H1 (cell line): ENCODE measurements at places on chromosomes 3 and 15.

DNA sequence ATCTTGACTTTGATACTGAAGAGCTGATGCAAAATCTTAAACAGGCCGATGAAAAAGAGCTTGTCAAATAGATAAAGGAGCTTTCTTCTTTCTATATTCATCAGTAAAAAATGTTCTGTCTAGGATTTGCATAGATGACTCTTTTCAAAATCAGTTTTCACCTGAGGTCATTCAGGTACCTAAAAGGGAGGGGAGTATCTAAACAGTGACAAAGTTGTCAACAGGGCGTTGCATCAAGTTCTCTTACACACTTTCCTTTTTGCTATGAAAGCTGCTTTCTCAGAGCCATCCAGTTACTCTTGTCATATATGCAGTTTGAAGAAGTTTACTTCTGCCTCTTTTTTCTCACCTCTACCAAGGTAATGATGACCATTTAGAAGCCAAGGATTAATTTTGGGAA lies 60.0 kb downstream of the AKAP13 start:
- no peak for DNase-seq

DNA sequence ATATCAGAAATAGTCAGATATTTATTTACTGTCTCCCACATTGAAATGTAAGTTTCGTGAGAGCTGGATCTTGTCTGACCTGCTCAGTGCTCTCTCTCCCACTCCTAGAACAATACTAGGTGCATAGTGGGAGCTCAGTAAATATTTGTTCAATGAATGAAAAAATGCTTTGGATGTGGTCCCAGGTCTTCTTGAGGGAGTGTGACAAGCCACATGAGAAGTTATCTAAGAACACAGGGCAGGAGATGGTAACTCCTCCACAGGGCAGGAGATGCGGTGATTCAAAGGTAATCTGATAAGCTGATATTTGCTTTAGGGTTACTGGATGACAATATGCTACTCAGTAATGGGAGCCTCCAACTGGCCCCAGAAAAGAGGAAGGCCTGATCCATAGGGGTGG lies 25.8 kb upstream of the PLA2G4E start:
- DNase-seq: no peak

DNA sequence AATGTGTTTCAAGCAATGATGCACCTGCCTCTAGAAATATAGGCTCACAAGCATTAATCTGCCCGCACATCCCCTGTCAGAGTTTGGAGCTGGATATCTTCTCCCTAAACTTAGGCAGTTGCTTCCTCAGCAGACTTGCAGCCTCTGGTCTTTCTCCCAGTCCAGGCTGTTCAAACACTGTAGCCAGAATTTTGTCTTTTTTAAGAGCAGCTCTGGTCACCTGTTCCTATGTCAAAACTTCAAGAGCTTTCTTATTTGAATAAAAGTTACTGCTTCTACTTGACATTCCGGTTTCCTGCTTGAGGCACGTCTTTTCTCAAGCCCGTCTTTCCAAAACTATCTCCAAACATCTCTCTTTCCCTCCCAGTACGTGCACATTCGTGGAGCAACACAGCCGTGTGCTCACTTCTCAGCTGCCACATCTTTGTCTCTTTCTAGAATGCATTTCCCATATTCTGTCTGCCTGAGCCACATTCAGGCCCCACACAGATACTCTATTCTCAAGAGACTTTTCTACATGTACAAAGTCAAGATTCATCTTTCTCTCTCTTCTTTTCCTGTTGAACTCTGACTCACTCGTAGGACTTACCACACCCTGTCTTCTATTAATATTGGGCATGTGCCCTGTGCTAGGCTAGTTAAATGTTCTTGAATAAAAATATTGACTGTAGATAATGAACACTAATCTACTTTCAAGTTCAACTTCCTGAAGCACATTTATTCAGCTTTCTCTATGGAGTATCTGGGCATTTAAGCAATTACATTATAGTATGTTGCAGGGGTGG lies 307.7 kb upstream of the SOX2 start:
- no peak for DNase-seq

GRCh38 chr3:26460985-26461384 lies 161.6 kb upstream of the LRRC3B start:
- no peak for DNase-seq

DNA sequence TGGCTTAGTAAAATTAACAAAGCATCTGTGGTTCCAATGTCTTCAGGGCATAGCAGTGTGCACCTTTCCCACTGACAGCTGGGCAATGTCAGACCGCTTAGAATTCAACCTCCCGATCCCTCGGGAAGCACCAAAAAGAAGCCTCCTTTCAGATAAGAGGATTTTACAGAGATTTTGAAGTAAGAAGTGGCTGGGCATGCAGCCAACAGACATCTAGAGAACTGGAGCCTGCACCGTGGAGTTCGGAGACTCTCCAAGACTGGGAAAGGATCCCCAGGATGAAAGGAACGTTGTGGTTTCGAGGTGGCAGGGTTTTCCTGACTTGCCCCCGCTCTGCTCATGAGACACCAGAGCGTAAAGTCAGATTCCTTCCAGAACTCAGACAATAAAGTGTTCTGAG lies 5.3 kb downstream of the FAM174B start:
- peak; percentile 22 for DNase-seq

DNA sequence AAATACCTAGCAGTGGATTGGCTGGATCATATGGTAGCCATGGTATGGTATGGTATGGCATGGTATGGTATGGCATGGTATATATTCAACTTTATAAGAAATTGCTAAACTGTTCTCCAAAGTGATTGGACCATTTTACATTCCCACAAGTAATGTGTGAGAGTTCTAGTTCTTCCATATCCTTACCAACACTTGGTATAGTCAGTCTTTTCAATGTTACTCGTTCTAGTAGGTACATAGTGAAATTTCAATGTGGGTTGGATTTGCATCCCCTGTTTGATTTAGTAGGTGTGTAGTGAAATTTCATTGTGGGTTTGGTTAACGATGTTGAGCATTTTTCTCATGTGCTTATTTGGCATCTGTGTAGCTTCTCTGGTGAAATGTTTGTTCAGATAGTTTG lies 154.3 kb downstream of the ITPR1 start:
- no peak for DNase-seq
